ENCODE measurements at places on chromosomes 4 and X.

DNA sequence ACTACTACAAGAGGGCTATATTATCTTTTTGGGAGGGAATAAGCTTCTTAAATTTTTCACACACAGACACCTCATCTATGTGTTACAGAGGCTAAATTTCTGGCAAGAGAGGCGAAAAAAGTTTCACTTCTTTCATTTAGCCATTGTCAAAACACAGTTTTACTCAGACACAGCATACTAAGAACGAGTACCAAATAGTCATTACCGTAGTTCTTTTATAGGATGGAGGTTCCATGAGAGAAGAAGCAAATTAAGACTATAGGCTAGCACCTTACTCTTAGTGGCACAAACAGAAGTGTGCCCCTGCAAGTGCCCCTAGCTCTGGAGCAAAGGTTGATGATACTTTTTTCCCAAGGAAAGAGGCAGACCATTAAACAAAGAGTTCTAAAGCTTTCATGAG, 26.2 kb downstream of the UGT2B7 start:
- no peak for DNase-seq

- peak; percentile 71 for DNase-seq
These were observed 306.3 kb downstream of the ANK2 start for GRCh38 chr4:113355550-113356371.

DNA sequence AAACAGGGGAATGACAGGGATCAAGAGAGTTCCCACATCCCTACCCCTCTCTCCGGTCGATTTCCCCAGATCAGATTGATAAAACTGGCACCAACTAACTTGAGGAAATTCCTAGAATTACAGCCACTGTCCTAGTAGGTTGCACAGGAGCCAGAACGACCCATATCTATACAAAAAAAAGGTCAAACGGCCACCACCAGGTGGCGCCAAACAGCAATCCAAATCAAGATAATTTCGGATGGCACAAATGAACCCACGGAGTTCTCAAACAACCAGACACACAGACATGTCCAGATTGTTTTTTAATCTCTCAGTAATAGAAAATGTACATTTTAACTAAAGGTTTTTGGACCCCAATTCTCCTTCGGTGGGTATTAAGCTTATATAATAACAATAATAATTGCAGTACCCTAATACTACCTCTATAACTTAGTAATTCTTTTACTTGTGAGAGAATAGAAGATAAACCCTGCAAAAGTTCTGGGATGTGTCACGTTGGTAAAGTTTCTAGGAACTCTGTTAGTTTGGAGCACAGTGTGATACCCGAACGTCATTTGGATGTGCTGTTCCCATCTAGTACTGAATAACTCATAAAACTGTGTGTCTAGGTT, 212.6 kb downstream of the SPOCK3 start:
- DNase-seq: peak; percentile 14

DNA sequence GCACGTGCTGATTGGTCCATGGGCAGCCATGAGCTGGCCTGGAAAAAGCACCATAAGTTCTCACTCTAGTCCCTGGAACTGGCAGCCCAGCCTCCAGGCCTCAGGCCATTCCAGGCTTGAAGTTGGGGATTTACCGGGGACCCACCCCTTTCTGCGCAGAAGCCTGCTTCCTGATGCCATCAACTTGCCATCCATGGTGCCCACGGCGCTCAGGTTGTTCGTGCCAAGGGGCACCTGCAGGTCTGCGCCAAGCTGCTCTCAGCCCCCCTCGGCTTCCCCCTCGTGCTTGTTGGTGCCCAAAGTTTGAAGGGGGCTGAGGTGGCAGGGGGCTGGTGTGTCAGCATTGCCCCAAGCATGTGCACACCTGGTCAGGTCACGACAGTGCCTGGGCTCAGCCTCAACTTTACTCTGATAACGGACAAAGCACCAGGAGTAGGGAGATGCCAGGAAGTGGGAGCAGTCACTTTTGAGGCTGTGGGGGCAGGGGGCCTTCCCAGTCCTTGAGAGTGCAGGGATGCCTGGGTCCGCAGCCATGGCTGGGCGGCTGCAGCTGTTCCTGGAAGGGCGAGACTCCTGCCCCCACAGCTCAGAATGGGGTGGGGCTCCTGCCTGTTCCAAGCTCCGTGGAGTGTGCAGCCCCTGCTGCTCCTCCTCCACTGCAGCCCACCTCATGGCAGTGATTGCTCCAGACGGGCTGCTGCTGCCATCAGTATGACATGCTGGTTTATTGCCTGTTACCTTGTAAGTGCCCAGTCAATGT, 24.9 kb downstream of the DCUN1D4 start:
- DNase-seq: no peak

DNA sequence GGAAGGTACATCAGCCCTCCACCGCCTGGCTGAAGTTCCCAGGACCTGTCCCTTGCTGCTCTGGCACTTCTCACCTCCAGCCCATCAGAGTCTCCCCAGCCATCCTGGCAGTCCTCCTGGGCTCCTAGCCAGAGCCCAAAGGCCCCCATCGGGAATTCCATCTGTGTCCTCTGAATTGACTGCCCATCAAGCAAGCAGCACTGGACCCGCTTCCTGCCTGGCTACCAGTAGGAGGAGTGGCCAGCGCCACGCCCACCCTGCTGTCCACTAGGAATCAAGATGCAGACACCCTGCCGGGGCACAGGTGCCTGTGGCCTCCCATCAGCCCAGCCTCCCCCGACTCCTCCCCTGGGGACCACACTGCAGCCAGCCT, 47.2 kb downstream of the C4orf50 start:
- DNase-seq: no peak

GRCh38 chr4:10106421-10107039, 10.1 kb downstream of the WDR1 start:
- peak; percentile 45 for DNase-seq

DNA sequence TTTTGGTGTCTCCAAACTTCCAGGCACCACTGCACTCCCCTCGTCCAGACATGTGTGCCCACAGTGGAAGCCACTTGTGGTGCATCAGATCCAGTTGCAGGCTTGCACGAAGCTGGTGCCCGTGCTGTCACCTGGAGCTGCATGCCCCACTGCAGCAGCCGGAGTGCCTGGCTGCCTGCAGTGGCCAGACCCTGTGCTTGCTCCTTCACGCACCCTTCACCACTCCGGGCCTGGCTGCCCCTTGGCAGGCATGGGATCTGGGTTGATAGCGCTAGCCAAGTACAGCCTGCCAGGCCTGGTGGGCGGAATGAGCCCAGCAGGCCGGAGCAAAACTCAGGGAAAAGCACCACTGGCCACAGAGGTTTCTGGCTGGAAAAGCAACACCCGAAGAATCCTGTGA, 50.2 kb upstream of the SHISA3 start:
- DNase-seq: no peak

DNA sequence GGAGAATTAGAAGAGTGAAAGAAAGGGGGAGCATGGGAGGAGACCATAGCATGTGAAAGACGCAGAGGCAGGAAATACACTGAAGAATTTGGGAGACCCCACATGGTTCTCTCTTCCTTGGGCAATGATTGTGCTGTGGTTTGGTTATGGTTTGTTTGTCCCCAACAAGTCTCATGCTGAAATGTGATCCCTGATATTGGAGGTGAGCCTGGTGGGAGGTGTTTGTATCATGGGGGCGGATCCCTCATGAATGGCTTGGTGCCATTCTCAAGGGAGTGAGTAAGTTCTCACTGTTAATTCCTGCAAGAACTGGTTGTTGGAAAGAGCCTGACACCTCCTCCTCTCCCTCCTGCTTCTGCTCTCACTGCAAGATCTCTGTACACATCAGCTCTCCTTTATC, 78.6 kb upstream of the RAI2 start:
- no peak for DNase-seq

DNA sequence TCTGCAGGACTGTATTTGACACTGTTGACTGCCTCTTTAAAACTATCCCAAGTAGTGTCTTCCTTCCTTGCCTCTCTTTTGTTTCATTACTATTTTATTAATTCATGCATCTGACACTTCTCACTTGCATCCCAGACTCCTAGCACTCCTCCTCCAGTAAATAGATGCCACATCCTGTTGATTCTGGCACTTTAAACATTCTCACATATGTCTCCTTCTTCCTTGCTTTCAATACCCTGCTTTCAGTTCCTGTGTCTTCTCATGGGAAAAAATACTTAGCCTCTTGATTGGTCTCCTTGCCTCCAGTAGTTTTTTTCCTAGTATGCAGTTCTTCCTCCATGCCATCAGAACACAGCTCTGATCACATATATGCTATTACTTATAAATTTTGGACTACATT, 5.1 kb downstream of the RNF128 start:
- DNase-seq: no peak

DNA sequence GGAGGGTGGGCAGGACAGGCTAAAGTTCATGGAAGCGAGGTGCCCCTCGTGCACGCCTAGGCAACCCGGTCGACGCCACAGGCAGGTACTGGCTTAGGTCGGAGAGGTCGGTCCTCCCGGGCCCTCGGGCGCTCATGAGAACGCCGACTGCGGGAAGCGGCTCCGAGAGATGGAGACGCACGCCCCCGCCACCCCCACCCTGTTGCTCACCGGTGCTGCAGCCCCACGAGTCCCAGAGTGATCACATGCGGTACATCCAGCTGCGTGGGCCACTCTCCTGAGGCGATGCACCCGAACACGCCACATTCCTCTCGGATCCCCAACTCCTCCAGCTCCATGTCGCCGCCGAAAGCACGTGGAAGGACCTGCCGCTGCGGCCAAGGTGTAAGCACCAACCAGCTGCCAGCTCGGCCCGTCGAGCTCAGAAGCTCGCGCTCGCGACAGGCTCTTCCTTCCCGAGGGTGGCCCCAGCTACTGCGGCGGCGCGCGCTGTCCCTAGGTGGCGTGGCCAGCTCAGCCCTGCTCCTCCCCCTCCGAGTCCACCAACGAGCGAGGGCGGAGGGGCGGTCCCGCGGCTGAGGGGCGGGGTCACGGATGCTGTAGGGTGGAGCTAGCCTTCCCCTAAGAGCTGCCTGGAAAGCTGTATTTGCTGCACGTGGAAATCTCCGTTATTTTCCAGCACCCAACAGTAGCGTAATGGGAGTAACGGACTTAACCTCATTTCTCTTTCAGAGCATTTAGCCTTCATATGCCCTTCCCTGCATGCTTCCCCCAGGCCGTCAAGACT, at the start of gene PPAT:
Gene PPAT, minus strand, starts transcription at position 476 of the 787 bp plus-strand sequence. Its CDS starts 138 bp downstream, at position 338.
- DNase-seq: peak; percentile 98

DNA sequence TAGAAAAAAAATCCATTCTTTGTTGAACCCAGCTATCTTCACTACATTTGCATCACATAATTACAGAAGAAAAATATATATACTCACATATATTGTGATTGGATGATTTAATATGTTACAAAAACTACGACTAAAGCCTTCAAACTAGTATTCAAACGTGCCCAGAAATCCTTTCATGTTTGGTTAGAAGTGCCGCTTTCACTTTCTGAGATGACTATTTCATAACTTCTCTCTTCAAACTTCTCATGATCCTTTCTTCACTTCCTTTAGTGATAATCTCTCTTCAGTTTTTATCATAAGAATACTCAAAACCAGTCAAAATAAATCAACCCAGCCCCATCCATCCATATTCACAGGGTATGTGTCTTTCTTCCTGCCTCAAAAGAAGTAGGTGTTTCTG, 50.8 kb upstream of the NAF1 start:
- no peak for DNase-seq

DNA sequence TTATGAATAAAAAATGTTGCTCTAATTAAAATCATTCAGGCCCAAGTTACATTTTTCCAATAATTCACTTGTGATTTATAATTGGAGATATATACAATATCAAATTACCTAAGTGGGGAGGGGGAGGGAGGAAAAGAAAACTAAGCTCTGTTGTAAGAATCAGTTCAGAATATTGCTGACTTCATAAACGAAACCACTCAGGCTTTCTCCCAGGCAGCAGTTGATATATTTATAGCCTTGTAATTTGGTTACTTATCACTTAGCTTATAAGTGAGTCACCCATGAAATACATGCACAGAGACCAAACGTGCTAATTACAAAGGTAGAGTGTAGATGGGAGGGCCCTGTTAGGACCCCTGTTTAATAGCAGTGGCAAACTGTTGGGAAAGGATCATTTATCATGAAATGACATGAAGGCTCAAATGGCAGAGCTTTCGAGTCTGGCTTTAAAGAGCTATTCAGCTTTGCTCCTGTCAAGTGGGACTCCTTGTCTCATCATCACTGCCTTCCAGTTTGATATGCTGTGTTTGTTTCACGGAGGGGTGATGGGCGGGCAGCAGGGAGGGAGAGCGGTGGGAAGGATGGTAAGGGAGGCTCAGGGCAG, 105.6 kb upstream of the PGRMC2 start:
- no peak for DNase-seq

DNA sequence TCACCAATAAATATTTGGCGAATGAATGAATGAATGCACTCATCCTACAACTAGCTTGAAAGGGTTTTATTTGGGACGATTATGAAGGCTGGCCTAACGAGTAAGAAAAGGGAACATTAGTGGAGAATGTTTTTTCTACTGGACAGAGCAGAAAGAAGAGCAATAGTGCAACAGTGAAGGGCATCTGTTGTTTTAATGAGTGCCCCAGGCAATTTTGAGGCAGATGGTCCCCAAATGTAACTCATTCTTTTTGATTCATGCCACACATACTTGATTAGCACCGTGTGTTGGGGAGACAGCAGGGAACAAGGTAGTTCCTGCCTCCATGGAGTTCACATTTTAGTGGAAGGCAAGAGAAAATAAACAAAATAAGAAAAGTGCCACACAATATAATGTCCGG, 22.7 kb upstream of the INTS6L start:
- DNase-seq: no peak

DNA sequence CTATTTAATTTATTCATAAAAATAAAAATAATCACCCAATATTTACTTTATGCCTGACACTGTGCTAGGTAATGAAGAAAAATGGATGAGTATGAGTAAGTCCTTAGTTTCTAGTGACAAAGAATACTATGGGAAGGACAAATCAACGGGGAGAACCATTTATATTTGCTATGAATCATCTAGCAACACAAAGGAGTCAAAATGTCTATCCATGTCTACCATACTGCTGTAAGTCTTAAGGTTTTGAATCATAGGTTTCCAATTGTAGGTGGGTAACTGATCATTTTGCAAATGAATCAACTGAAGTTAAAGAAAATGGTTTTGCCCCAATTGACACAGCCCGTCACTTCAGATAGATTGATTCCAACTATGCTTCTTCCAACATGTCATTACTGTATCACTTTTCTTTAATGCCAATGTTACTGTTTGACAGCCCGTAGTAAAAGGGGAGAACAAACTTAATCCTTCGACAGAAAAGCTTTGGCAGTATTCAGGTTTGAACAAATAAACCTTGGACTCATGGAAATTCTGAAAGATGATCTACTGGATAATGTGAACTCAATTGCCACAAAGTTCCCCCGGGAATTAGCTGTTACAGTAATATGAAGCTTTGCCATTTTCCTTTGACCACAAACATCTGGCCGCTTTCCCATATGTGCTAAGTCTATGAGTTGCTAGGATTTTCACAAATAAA, 3.2 kb downstream of the TDO2 start:
- DNase-seq: no peak
